Endothelial cell of umbilical vein (primary cell): ENCODE measurements at places on chromosomes 5 and 9. TPM values are rescaled to one million over a fixed set of nuclear protein-coding genes. Genes with fewer than 3 reads are reported as not detected.

DNA sequence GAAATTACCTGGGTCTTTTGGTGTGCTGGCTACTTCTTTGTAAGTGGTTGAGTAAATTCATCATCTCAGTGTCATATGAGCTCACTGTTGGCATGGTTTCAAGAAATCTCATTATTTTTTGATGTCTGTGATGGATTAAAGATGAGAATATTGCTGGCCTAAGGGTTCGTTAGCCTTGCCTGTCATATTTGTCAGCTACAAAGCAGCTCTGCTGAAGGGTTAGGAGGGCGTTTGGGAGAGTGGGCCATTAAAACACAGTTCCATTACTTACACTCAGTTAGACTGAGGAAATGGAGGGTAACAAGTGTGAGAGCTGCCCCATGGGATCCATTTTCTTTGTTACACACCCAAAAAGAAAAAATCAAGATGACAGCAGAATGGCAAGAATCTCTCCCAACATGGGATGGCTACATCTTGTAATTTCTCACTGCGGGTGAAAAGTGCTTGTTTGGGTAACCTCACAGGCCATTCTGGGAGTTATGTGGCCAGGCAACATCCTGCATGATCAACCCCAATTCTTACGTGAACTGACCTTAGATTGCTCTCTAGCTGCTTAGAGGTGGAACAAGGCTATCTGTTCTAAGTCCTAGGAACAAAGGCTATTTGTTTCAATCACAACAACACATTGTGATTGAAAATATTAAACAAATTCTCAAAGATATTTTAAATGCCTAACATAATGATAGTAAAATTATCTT lies 609.5 kb upstream of the RGMB start:
- no peak overlapping the region for H3K27ac ChIP-seq
- no peak overlapping the region for H3K4me3 ChIP-seq
- no peaks in the 10 kb centered on the region for H3K27me3 ChIP-seq

GRCh38 chr9:90180381-90180780 lies 462.2 kb downstream of the DIRAS2 start:
- no peak for DNase-seq
- H3K27ac ChIP-seq: no peak overlapping the region
- no peaks in the 10 kb centered on the region for H3K4me1 ChIP-seq
- H3K27me3 ChIP-seq: no peaks in the 10 kb centered on the region

GRCh38 chr5:181221792-181222629 lies 1.1 kb upstream of the TRIM41 start:
- peak overlapping the region; percentile 76 for H3K4me3 ChIP-seq
- no peaks in the 10 kb centered on the region for H3K36me3 ChIP-seq
- peaks cover 15% of the 10 kb centered on the region for H3K4me1 ChIP-seq
- DNase-seq: peak; percentile 97

DNA sequence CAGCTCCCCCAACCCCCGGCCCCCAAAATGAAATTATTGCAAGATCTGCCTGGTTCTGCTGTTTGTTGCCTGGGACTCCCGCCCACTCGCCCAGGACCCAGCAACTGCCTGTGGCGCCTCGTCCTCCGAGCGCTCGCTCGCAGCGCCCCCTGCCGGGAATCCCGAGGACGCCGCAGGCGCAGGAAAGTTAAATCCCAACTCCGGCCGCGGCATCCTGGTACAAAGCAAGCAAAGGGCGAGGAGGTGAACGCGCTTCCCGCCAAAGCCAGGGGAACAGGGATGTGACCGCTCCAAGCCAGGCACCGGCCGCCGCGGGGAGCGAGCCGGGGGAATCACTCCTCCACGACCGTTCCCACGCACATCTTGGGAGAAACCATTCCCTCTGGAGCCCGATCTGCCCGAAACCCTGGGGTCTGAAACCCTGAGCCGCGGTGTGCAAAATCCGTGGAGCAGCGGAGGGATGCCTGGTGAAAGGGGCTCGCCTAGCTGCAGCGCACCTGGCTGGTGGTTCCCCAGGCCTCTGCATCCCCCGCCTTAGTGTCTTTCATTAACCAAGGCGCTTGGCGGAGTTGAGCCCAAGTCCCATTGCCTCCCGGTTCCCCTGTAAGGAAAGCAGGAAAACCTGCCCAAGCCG lies 1.3 kb downstream of the SEMA5A start:
- peak; percentile 48 for DNase-seq
- no peaks in the 10 kb centered on the region for H3K36me3 ChIP-seq
- peaks cover 7% of the 10 kb centered on the region for H3K27me3 ChIP-seq
- H3K4me3 ChIP-seq: no peak overlapping the region
- no peak overlapping the region for H3K27ac ChIP-seq

DNA sequence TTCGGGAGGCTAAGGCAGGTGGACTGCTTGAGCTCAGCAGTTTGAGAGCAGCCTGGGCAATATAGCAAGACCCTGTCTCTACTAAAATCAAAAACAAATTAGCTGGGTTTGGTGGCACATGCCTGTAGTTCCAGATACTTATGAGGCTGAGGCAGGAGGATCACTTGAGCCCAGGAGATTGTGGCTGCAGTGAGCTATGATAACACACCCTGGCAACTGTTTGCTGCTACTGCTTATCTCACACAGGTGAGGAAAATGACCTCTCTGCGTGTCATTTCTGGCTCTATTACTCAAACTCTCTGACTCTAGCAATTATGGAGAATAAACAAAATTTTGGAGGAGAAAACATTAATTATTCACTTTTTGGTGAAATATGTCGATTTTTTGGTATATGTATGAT lies 45.3 kb upstream of the TMC1 start:
- H3K27ac ChIP-seq: no peak overlapping the region
- H3K36me3 ChIP-seq: no peaks in the 10 kb centered on the region
- no peak overlapping the region for H3K4me3 ChIP-seq
- H3K27me3 ChIP-seq: no peaks in the 10 kb centered on the region
- peaks cover 50% of the 10 kb centered on the region for H3K4me1 ChIP-seq

- no peaks in the 10 kb centered on the region for H3K4me1 ChIP-seq
- H3K4me3 ChIP-seq: no peak within 1 kb of the TSS
- no peak for DNase-seq
- no peaks in the 10 kb centered on the region for H3K27me3 ChIP-seq
- no peaks in the 10 kb centered on the region for H3K36me3 ChIP-seq
Measured at GRCh38 chr5:180988592-180988991, at the start of gene BTNL3. TSS of gene BTNL3 (plus strand) at chr5:180988846. CDS start at chr5:180989029, 183 bp downstream.

GRCh38 chr5:6711409-6712141 lies 1.7 kb upstream of the TENT4A start:
- no peak for DNase-seq
- peak overlapping the region; percentile 65 for H3K27ac ChIP-seq
- H3K27me3 ChIP-seq: no peaks in the 10 kb centered on the region

DNA sequence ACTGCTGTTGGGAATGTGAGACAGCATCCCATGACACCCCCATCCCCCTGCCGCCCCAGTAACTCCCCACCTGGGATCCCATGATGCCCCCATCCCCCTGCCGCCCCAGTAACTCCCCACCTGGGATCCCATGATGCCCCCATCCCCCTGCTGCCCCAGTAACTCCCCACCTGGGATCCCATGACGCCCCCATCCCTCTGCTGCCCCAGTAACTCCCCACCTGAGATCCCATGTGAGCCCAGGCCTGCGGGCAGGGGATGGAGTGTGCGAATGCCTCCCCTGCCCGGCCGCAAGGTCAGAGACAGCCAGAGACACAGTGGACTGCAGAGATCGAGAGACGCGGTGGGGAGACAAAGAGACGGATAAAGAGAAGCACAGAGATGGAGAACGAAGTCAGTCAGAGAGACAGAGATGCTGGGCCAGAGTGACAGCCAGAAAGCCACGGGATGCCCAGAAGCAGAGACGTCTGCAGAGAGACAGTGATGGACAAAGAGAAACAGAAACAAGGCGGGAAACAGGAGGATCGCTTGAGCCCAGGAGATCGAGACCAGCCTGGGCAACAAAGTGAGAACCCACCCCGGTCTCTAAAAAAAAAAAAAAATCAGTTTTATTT lies 992 bp downstream of the SH2D3C start:
- no peak overlapping the region for H3K27ac ChIP-seq
- H3K27me3 ChIP-seq: no peaks in the 10 kb centered on the region
- DNase-seq: no peak
- no peak overlapping the region for H3K4me3 ChIP-seq
- peaks cover 11% of the 10 kb centered on the region for H3K4me1 ChIP-seq

- DNase-seq: no peak
- H3K4me3 ChIP-seq: no peak overlapping the region
- no peaks in the 10 kb centered on the region for H3K27me3 ChIP-seq
- no peaks in the 10 kb centered on the region for H3K4me1 ChIP-seq
Measured at GRCh38 chr9:117403848-117404247, 11.0 kb downstream of the ASTN2 start.

DNA sequence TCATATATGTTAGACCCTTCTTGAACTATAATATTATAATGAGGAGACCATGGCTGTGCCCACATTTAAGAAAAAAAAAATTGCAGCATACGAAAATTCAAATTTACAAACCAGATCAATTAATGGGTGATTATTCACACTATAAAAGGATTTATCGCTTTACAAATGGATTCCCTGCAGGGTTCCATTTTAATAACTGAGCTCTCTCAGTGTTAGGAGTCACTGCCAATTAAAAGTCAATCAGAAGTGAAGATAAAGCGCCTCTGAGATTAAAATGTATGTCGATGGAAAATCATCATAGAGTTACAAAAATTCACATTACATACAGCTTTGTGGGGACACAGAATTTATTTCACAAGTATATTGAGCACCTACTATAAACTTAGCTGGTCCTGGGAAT lies 66.6 kb upstream of the SMARCA2 start:
- no peaks in the 10 kb centered on the region for H3K4me1 ChIP-seq
- no peak for DNase-seq
- H3K27ac ChIP-seq: no peak overlapping the region
- H3K27me3 ChIP-seq: no peaks in the 10 kb centered on the region
- H3K4me3 ChIP-seq: no peak overlapping the region
- no peaks in the 10 kb centered on the region for H3K36me3 ChIP-seq

- no peak overlapping the region for H3K4me3 ChIP-seq
- peaks cover 17% of the 10 kb centered on the region for H3K27me3 ChIP-seq
- DNase-seq: no peak
- H3K4me1 ChIP-seq: no peaks in the 10 kb centered on the region
- H3K36me3 ChIP-seq: no peaks in the 10 kb centered on the region
Measured at GRCh38 chr9:34505370-34506120, 17.2 kb downstream of the ENHO start.

- peak overlapping the region; percentile 60 for H3K4me3 ChIP-seq
- peaks cover 11% of the 10 kb centered on the region for H3K4me1 ChIP-seq
- DNase-seq: peak; percentile 36
- H3K36me3 ChIP-seq: no peaks in the 10 kb centered on the region
- H3K27me3 ChIP-seq: no peaks in the 10 kb centered on the region
- H3K27ac ChIP-seq: no peak overlapping the region
Measured at GRCh38 chr5:119356612-119357188, 881 bp downstream of the TNFAIP8 start.

GRCh38 chr9:87435189-87435880 lies 62.3 kb upstream of the DAPK1 start:
- H3K36me3 ChIP-seq: no peaks in the 10 kb centered on the region
- no peak overlapping the region for H3K4me3 ChIP-seq
- H3K4me1 ChIP-seq: no peaks in the 10 kb centered on the region

GRCh38 chr5:130759061-130759460 lies 406.0 kb downstream of the HINT1 start:
- no peaks in the 10 kb centered on the region for H3K4me1 ChIP-seq
- H3K4me3 ChIP-seq: no peak overlapping the region
- no peak for DNase-seq
- H3K27ac ChIP-seq: no peak overlapping the region
- H3K36me3 ChIP-seq: no peaks in the 10 kb centered on the region

DNA sequence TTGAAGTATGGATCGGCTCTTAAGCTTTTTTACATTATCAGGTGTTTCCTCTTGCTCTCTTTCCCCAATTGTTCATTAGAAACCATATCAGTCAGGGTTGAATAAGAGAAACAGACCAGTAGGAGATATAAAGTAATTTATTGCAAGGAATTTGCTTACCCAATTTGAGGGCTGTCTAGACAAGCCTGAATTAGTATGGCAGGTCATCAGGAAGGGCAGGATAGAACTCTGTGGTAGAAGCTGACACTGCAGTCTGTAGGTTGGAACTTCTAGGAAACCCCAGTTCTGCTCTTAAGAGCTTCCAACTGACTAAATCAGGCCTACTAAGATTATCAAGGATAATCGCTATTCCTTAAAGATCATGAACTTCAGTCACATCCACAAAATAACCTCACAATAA lies 24.3 kb downstream of the ISOC1 start:
- no peak overlapping the region for H3K4me3 ChIP-seq
- H3K27ac ChIP-seq: no peak overlapping the region
- DNase-seq: no peak
- H3K27me3 ChIP-seq: no peaks in the 10 kb centered on the region
- H3K4me1 ChIP-seq: no peaks in the 10 kb centered on the region

DNA sequence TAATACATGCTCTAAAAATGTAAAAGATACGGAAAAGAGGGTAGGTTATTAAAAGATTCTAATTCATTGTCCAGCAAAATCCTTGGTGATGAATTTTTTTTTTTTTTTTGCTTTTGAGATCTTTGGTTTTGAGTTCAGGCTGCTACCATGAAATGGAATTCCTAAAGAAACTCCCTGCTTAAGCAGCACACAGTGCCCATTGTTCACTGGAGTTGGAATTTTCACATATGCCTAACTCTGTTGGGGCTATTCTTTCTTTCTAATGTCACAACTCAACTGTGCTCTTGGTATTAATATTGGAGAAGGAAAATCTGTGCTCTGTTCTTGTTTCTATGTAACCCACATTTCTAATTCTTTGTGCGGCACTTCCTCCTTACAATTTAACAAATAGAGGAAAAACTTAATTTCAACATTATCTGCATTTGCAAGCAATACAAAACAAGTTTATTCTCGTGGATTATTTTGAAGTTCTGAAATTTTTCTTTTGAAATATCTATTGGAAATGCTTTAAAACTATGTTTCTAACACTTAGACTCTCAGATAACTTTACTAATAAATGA lies 21.6 kb downstream of the MATR3 start:
- H3K27ac ChIP-seq: no peak overlapping the region
- peaks cover 32% of the 10 kb centered on the region for H3K36me3 ChIP-seq
- no peaks in the 10 kb centered on the region for H3K4me1 ChIP-seq
- H3K4me3 ChIP-seq: no peak overlapping the region

GRCh38 chr5:6730407-6730806 lies 17.2 kb downstream of the TENT4A start:
- peaks cover 41% of the 10 kb centered on the region for H3K4me1 ChIP-seq
- no peaks in the 10 kb centered on the region for H3K27me3 ChIP-seq
- no peak for DNase-seq
- H3K27ac ChIP-seq: no peak overlapping the region

- H3K36me3 ChIP-seq: no peaks in the 10 kb centered on the region
- peak; percentile 62 for DNase-seq
- peaks cover 35% of the 10 kb centered on the region for H3K4me1 ChIP-seq
- H3K27me3 ChIP-seq: no peaks in the 10 kb centered on the region
Measured at GRCh38 chr9:125659954-125660353, 47.1 kb downstream of the MAPKAP1 start.

RXRA gene
- polyA plus RNA-seq: 14.9 and 15.4 TPM in 2 replicates

NME5 gene
- polyA plus RNA-seq: 0.11 TPM in 1 of 2 replicates, not detected in the other

NMUR2 gene
- polyA plus RNA-seq: not detected in 2 replicates

SAPCD2 gene
- 11.5 and 13.2 TPM in 2 replicates for polyA plus RNA-seq

SPATA31D4 gene
- not detected in 2 replicates for polyA plus RNA-seq

IFNA13 gene
- not detected in 2 replicates for polyA plus RNA-seq

PROB1 gene
- 0.40 and 0.47 TPM in 2 replicates for polyA plus RNA-seq

TMEM141 gene
- polyA plus RNA-seq: 129 and 146 TPM in 2 replicates
